ENCODE measurements at places on chromosomes 16 and 17.

DNA sequence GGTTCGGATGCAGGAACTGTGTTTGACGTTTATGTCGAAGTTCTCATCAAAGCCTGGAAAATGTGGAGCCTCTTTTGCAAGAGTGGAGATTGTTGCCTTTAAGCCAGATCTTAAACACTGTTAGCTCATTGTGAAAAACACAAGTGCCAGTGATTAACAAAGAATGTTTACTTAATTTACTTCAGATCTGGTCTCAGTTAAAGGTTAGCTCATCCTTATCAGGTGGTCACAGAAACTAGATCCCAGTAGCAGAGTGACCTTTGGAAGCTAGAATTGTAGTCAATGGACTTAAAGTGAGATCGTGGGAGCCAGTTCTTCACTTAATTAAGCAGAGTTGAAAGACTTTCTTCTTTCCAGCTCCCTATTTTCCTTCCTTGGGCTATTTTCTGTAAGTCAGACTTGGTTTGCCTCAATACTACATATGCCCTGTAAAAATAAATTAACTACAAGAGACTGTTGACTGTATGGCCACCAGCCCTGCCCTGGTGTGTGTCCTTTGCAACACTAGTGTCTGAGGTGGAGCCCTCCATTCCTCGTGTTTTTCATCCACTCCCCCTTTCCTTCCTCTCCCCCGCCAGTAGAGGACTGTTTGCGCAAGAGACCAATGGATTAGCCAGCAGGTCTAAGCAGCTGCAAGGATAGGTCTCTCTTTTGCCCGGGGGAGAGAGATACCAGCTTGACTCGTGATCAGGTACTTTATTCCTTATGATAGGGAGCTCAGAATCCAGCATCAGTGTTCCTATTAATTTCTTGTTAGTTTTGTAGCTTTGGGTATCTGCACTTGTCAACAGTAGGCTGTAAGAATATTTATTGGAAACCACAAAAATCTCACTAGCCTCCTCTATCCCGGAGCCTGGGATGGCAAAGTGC lies 20.2 kb downstream of the FBXO39 start:
- no peak for DNase-seq

DNA sequence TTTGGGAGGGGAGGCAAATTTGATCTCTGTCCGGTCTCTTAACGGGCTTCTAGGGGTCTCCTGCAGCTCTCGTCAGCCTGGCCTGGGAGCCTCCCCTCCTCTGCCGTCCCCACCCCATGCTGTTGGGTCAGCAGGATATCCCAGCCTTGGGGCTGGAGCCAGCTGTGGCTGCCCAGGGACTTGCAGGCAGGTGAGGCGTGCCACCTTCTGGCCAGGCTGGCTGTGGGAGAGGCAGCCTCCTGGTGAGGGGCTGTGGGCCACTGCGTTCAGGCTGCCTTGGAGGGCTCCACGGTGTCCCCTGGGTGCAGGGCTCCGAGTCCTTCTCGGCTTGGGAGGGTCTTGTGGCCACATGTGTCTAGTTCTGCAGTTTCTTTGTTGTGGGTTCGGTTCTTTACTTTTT lies 34.6 kb downstream of the TBCD start:
- no peak for DNase-seq

DNA sequence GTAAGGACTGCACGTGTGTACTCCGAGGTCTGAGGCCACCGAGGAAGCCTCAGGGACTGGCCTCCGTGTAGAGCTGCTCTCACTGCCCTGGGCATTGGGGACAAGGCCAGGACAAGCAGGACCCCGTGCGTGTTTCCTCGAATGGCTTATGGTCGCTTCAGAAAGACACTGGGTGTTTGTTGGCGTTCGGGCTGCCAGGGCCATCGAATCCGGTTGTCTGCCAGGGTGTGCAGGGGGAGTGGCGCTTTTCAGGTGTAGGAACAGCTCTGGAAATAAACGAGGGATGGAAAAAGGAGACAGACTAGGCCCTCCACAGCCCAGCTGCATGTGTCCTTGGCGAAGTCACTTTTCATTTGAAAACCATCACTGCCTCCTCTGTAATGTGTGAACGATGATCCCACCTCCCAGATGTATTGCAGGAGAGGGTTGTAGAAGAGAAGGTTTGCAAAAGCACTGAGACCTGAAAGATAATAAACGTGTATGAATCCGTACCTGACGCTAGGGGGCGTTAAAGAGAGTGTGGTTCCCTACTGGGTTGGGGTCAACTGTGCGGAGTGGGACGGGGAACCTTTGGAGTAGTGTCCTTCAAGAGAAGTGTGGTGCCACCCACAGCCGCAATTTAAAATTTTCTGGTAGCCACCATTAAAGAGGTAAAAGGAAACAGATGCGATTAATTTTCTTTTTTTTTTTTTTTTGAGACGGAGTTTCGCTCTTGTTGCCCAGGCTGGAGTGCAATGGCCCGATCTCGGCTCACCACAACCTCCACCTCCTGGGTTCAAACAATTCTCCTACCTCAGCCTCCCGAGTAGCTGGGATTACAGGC lies 2.1 kb upstream of the ZSCAN10 start:
- DNase-seq = no peak

- no peak for DNase-seq
Observed at GRCh38 chr16:90015586-90016338, 3.5 kb downstream of the DBNDD1 start.

- peak; percentile 72 for DNase-seq
Observed at GRCh38 chr17:79843816-79844800, 4.9 kb upstream of the CBX4 start.

- peak; percentile 26 for DNase-seq
Observed at GRCh38 chr17:6940186-6940649, 55.6 kb upstream of the ALOX12 start.

- DNase-seq = no peak
Observed at GRCh38 chr16:50735629-50736122, 6.2 kb upstream of the CYLD start.

DNA sequence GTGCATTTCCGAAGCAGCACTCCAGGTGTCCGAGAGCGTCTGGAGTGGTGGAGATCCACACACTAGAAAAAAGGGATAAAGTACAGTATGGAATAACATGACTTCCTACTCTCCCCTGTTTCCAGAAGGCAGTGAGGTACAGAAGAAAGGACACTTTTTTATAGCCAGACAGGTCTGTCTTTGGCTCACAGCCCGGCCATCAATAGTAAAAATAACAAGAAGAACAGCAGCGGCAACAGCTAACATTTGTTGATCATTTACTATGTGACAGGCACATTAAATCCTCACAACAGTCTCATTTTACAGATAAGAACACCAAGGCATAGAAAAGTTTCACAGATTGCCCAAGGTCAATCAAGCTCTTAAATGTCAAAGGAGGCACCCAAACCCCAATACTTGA lies 16.2 kb downstream of the DYNLRB2 start:
- no peak for DNase-seq

Measured in AG08395 (cell line).